ENCODE measurements at places on chromosomes 3 and 15.

GRCh38 chr3:29644261-29644660 lies 363.4 kb downstream of the RBMS3 start:
- DNase-seq = no peak

DNA sequence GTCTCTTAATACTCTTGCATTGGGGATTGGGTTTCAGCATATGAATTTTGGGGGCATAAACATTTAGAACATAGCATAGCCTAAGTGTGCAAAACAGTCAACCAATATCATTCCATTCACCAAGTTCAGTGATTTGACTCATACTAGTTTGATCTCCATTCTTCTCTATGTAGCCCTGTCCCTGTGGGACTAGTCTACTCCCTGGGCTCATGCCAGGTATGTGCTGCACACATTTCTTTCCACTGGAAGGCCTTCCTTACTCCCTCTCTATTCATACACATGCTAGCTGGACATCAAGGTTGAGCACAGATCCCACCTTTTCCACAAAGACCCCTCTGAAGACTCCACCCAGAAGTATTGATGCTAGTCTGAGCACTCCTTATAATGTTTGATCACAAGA lies 5.1 kb downstream of the ZDHHC23 start:
- no peak for DNase-seq

DNA sequence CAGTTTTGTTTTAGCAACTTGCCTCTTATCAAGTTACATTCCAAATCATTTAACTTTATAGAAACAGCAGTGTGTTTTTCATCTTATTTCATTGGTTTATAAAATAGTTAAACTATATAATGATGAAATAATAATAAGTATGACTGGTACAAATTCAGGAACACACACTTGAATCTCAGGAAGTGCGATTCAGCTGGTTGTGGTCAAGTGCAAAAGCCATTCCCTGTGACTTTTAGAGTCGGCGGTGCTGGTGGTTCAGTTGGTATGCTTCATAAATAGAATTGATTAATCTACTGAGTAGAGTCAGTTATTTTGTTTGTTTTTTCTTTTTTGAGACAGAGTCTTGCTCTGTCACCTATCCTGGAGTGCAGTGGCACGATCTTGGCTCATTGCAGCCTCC lies 22.7 kb downstream of the SACM1L start:
- DNase-seq = no peak

DNA sequence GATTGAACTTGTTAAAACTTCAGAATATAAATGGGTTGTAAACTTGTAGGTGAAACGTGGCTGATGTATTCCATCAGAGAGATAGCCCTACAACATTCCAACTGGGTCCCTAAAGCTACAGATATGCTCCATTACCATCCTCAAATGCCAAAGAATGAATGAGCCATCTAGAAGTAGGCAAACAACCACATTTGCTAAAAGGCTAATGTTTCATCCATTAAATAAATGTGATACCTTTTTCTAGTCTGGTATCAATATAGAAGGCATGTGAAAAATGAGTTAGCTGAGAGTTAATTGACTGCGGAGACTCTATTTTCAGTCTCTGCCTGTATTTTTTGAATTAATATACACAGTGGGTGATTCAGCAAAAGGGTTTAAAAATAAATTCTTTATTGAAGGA lies 203.8 kb downstream of the RBMS3 start:
- DNase-seq = no peak

GRCh38 chr3:10365791-10366190 lies 44.9 kb upstream of the SEC13 start:
- no peak for DNase-seq
